GM23248 (cell line): ENCODE measurements at places on chromosomes 5 and 9.

GRCh38 chr9:120386390-120387131, 193.4 kb downstream of the CDK5RAP2 start:
- DNase-seq: no peak

DNA sequence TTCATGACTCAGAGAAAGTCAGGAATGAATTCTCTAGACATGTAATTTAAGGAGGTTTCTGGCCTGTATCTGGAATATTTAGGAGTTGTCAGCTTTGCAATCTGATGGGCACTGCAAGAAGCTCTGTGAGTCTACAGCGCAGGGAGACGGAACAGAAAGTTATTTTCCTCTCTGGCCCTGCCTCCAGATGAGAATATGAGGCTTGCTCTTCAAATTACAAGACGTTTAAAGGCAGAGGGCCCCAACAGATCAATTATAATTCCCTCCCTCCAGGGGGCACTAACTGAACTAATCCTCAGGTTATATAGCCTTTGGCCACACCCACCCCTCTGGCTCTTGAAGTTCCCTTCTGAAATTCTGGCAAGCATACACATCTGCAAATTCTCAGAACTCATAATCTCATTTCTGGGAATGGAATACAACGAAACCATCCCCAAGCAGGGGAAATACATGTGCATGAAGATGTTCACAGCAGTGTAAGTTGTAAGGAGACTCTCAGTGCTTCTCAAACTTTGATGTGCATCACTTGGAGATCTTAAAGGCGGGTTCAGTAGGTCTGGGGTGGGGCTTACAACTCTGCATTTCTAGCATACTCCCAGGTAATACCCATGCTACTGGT, 307.6 kb downstream of the CWC27 start:
- peak; percentile 70 for DNase-seq

GRCh38 chr9:87223392-87224246, 274.0 kb upstream of the DAPK1 start:
- DNase-seq: no peak

DNA sequence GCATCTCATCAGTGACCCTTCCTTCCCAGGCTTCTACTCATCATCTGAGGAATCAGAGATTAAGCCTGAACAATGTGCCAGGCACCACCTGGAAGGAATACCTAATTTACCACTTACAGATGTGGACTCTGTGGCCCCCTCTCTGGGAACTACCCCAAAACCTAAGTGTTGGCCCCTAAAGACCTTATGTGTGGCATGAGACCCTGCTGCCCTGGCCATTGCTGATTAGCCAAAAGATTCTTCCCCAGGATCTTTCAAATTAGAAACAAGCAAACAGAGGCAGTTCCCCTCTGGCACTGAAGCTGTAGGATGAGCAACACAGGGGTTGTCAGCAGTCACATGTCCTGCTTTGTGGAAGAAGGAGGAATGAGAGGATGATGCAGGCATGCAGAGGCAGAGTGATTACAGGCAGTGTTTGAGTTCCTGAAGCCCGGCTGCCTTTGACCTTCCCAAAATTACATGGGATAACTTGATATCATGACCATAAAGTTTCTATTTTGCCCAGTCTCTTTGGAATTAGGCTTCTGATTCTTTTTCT, 10.6 kb downstream of the SPINK4 start:
- peak; percentile 92 for DNase-seq

DNA sequence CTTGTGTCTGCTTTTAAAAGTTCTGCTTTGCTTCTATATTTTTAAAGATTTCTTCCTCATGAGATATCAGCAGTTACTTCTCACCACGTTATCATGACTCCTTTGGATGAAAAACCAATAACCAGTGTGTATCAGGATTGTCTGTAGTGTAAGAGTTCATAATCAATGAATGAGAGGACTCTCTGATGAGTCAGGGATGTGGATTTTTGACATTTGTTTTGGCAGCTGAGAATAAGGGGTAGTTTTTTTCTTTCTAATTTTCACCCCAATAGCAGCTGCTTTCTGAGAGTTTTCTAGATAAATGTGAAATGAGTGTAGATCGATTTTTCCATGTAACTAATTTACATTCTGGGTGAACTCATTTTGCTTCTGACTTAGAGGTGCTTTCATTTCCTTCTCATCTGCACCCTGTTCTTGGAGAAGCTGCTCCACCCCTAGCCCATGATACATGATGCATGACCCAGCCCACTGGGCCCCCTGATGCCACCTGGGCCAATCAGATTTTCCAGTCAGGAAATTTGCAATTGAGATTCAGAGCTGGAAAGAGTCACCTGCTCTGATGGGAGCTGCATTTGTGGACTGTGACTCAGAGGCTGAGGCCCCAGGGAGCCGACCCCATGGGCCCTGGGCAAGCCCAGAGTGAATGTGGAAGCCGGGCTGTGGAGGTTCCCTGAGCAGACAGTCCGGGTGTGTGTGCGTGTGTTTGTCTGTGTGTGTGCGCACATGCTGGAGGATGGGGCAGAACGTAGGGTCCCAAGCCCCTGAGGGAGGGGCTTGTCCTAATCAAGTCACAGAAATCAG, 159.3 kb downstream of the RGS3 start:
- peak; percentile 92 for DNase-seq

DNA sequence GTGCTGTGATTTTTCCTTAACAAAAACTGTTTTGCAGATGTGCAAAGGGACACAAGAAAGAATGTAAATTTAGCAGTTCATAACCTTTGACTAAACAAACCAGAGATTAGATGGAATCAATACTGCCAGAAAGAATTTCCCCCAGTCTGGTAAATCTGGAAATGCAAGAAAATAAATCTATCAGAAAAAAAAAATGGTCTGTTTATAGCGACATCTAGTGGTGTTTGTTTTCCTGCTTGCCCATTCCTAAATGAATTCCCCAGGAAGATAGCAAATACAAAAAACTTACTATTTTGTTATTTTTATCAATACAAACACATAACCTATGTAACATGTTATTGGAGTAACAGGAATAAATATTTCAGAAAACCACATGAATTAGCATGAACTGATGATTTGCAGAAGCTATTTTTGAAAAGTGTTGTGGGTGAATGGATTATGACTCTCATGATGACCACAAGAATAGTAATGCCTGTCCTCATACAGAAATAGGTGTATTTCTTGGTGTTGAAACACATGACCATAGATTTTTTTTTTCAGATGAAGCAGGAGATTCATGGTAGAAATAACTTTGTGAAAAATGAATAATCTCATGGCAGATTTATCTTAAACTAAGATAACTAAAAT, 1703.8 kb downstream of the MAT2B start:
- peak; percentile 33 for DNase-seq

DNA sequence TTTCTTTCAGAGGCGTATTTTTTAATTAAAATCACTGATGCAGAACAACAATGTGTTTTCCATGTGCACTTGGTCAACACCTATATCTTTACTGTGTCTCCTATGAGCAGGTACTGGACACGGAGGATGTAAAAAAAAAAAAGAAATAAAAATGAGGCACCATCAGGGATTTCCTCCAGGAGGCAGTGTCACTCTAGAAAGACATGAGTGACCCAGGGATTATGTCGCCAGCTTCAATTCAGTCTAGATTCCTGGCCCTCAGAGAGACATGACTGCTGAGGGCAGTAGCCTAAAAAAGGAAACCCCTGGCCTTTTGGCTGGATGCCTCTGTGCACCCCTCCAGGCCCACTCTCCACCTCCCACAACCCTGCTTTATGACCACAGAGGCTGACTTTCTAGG, 18.3 kb upstream of the IL33 start:
- DNase-seq: peak; percentile 65

- DNase-seq: peak; percentile 57
These were observed 75.6 kb downstream of the DCP2 start for GRCh38 chr5:113052041-113052795.
